ENCODE measurements at places on chromosomes 1 and 21.

GRCh38 chr1:158089476-158089875 lies 91.2 kb upstream of the CD1D start:
- DNase-seq: no peak

DNA sequence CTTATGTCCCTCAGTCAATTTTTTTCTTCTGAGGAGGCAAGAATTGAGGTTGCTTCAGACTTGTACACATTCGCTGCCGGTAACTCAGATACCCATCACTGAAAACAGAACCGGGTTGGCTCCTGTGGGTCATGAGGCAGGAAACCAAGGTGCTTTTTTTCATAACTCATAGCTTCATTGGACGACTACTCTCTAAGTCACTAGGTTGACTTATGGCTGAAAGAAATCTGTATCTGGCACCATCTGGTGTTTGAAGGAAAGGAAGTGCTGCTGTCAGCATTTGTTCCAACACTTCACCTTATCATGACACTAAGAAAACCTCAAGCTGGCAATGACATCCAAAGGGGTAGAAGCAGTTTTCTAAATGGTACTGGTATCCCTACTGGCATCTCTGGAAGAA lies 82.3 kb downstream of the TBX19 start:
- DNase-seq: peak; percentile 83

- DNase-seq: no peak
These were observed 52.2 kb downstream of the NENF start for GRCh38 chr1:212484701-212485570.

DNA sequence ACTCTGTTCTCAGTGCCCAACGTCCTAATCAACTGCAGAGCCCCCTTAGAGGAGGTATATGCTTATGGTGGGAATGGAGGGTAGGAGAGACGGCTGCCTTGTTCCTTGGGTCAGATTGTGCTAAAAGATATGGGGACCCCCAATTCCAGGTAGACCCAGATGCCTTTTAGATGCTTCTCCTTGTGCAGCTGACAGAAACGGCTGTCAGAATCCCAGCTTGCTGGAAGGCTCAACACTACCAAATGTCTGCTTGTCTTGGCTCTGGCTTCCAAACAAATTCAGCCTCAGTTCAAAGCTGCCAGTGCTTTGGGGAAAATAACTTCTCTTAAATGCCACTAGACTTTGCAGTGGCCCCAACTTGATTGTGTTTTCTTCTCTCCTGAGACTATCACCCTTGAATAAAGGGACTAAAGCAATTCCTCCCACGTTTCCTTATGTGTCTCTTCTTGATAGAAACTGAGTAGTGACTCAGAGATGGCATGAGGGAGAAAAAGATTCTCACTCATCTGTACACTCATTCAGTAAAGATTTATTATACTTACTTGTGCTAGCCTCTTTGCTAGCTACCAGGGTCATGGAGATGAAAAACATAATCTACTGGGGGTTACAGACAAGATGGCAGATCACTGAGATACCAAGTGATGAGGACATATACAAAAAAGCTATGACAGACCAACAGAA lies 3.4 kb upstream of the RNF19B start:
- DNase-seq: no peak

- no peak for DNase-seq
These were observed 37.9 kb downstream of the RLF start for GRCh38 chr1:40199126-40199525.

DNA sequence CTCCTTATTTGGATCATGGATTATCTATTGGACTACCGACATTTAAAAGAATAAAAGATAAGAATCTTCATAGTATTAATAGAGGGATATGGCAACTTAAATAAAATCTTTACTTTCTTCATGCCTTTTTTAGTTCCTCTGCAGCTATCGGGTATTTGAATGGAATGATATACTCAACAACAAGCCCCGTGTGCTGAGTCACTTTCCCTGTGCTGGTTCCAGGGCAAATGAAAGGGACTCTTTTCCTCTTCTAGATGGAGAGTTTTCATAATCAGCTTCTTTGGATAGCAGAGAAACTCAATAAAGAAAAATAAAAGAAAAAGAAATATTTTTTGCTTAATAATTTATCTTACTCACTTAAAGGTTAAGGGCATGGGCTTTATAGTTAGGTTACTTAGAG lies 213.7 kb downstream of the LRRC40 start:
- DNase-seq: no peak

DNA sequence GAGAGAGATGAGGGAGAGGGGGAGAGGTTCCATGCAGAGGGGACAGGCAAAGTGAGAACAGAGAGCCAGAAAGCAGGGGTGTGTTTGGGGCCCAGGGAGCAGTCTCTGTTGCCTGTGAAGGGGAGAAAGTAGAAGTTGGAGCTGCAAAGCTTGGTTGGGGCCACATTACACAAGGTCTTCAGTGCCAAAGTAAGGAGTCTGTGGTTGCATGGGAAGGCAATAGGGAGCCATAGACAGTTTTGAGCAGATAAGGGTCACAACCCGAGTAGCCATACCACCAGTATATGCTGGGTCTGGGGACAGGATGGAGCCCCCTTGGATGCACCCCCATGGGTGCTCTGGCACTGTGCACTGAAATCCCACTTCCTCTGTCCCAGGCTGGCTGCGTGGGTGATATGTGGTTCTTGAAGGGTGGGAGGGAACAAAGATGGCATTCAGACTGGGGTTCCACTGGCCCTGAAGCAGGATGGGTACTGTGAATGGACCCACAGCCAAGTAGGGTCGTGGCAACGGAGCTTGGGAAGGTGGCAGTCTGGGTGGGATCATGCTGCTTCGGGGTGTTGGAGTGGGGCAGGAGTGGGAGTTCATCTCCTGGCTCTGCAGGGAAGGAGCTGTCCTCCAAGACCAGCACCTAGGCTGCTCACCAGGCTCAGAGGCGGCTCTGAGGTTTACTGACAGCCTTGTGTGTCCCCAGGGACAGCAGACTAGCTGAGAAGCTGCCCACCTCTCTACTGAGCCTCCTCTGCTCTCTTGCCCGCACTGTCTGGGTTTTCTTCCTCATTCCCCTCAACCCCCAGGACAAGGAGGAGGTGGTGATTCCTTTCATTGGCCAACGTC lies 12.1 kb downstream of the DRAXIN start:
- DNase-seq: no peak

- DNase-seq: no peak
These were observed 380 bp downstream of the COL18A1 start for GRCh38 chr21:45405271-45405818.
